Uterus (tissue), 4 donors: ENCODE measurements at places on chromosomes 5 and 9. TPM values are rescaled to one million over a fixed set of nuclear protein-coding genes. Genes with fewer than 3 reads are reported as not detected.

Gene CDKN2B-AS1
- total RNA-seq: 0.29 TPM

Gene BTNL8
- not detected for total RNA-seq

Gene MAMDC4
- 4.3 TPM for total RNA-seq

DNA sequence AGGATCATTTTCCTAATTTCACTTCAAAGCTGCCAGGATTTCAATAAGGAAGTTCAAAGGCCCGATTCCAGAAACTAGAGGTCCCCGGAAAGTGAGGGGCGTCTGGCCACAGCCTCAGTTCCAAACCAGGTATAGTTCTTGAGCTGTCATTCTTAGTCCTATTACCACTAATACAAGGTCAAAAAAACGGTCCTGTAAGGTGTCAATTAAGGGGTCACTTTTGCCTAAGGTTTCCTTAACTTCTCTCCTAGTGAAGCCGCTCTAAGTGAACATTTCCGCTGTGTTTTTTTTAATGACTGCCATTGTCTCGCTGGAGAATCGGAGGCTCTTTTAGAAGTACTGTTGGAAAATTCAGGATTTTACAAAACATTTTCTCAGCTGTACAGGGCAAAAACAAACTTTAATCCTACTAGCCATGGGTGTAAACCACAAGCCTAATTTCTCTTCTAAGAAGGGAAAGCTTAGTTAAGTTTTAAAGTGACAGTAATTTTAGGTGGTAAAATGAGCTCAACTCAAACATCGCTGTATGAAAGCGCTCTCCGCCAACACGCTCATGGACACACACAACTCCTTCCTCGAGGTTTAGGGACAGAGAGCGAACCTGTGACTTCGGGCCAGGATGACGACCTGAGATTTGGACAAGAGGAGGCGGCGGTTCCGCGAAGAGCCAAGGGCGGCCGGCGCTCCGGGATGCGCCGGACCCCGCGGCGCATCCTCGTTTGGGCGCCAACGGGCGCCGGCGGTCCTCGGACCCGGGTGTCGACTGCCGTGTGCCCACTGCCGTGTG, 76.7 kb upstream of the IFNE start:
- no peak overlapping the region for H3K27ac ChIP-seq
- no peaks in the 10 kb centered on the region for H3K4me1 ChIP-seq
- H3K4me3 ChIP-seq: peak overlapping the region; percentile 39
- no peaks in the 10 kb centered on the region for H3K36me3 ChIP-seq
- peaks cover 45% of the 10 kb centered on the region for H3K27me3 ChIP-seq

DNA sequence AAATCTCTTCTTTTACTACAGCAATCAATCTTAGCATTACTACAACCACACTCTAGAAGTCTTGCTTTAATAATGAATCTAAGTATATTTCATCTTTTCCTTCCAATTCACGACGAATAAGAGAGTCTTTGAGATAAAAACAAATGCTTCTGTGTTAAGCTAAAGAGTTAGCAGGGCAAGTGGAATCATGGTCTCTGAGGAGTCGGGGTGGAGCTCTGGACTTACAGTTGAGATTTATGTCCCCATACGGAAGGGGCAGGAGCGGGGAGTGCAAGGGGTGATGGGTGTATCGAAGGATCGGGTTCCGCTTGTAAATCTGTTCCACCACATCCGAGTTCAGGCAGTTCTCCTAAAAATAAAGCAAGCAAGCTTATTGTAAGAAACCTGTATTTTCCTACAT, 59.0 kb upstream of the RETREG1 start:
- H3K36me3 ChIP-seq: no peaks in the 10 kb centered on the region
- no peak overlapping the region for H3K4me3 ChIP-seq
- DNase-seq: no peak
- no peaks in the 10 kb centered on the region for H3K27me3 ChIP-seq

DNA sequence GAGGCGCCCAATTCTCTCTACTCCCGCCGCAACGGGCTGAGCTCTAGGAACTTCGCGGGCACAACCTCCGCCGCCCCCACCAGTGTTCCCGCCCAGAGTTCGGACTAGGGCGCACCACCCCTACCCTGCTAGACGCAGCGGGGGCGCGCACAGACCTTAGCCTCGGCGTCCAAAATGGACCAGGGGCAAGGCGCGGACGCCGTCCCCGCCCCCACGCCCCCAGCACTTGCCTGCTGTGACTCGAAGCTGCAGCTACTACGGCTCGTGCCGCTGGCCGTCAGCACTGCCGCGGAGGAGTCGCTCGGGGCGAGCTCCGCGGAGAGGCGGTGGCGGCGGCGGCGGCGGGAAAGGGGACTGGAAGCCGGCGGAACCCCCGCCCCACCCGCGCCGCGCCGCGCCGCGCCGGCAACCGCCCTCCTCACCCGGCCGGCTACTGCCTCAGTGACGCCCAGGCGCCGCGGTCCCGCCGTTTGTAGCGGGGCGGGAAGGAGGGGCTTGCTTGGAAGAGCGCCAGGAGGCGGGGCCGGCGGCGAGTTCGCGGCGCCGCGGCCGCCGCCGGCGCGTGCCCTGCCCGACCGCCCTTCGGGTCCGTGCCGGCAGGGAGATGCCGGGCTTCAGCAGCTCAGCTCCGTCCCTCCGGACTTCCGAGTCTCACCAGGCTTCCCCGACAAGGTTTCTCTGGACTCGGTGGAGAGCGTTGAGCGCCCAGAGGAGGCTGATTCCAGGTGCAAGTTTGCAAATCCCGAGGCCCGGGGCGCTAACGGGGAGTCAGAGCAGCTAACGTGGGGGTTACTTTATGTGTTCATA, 4.5 kb downstream of the ELAVL2 start:
- H3K27ac ChIP-seq: no peak overlapping the region
- peaks cover 14% of the 10 kb centered on the region for H3K27me3 ChIP-seq
- peak overlapping the region; percentile 2 for H3K4me3 ChIP-seq
- DNase-seq: no peak

- DNase-seq: no peak
- H3K36me3 ChIP-seq: no peaks in the 10 kb centered on the region
- H3K4me1 ChIP-seq: peaks cover 9% of the 10 kb centered on the region
- H3K4me3 ChIP-seq: no peak overlapping the region
- no peaks in the 10 kb centered on the region for H3K27me3 ChIP-seq
These were observed 1.9 kb downstream of the GCNT4 start for GRCh38 chr5:75050415-75050814.

DNA sequence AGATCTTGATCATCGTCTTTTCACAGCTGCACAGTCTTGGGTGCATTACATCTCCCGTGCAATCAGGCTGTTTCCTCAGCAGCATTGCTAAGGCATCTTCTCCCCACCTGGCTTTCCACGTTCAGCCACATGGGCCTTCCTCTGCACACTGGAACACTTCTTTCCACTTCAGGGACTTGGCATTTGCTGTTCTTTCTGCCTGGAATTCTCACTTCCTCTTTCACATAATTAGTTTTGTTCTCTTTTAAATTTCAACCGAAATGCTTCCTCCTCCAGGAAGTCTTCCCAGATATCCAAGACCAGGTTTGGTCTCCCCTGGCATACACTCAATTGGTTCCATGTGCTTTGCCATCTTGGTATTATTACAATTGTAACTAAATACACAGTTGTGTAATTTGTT, 43.8 kb downstream of the WHRN start:
- no peaks in the 10 kb centered on the region for H3K36me3 ChIP-seq
- H3K4me3 ChIP-seq: no peak overlapping the region
- H3K27me3 ChIP-seq: no peaks in the 10 kb centered on the region
- no peaks in the 10 kb centered on the region for H3K4me1 ChIP-seq
- no peak overlapping the region for H3K27ac ChIP-seq
